HuH-7 (cell line): ENCODE measurements at places on chromosomes 3 and 15.

GRCh38 chr15:85792912-85793590, 1.7 kb downstream of the KLHL25 start:
- DNase-seq: no peak

- no peak for DNase-seq
Observed at GRCh38 chr15:30791239-30792175, 112.2 kb upstream of the FAN1 start.

DNA sequence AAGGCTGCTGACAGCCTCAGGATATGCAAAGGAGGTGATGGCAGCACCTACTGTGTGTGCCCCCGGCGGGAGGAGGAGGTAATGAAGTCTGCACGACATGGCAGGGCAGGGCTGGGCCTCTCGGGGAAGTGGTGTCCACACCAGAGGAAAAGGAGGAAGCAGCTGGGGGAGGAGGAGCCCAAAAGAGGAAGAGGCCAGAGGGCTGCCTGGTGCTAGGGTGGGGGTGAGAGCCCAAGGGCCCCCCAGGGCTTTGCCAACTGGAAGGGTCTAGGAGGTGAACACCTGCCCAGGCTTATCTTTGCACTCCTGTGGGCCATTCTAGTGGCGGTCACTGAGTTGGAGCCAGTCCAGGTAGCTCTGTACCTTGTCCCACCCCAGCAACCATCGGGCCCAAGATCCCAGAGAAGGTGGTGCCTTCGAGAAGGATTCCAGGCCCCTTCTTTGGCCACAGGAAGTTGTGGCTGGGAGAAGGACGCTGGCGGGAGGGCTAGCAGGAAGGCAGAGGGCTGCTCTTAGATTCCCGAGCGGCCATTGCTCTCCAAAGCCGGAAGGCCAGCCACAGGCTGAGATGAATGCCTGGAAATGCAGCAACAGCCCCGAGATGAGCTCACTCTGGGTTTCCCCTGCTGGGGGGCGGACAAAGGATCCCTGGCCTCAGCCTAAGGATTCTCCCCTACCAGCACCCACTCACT, 7.0 kb downstream of the GNAI2 start:
- no peak for DNase-seq

DNA sequence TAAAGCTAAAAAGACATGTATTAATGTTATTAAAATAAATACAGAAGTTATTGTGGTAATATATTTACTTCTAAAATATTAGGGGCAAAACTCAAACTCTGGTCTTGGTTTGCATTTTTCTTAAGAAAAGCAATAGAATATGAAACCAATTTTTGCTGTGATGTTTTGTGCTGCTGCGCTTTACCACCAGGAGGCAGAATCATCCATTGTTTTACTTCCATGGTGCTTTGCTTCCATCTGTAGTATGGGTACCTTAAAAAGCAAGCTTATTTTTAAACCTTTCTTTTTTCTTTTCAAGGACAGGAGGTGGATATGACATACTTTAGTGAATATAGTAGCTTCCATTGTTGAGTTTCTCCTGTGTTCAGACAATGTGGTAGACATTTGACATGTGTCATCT, 46.6 kb upstream of the MRPL3 start:
- no peak for DNase-seq

- no peak for DNase-seq
Observed at GRCh38 chr15:70767667-70768066, 4.3 kb upstream of the UACA start.

GRCh38 chr3:69126999-69127398, 4.6 kb upstream of the LMOD3 start:
- DNase-seq: no peak

DNA sequence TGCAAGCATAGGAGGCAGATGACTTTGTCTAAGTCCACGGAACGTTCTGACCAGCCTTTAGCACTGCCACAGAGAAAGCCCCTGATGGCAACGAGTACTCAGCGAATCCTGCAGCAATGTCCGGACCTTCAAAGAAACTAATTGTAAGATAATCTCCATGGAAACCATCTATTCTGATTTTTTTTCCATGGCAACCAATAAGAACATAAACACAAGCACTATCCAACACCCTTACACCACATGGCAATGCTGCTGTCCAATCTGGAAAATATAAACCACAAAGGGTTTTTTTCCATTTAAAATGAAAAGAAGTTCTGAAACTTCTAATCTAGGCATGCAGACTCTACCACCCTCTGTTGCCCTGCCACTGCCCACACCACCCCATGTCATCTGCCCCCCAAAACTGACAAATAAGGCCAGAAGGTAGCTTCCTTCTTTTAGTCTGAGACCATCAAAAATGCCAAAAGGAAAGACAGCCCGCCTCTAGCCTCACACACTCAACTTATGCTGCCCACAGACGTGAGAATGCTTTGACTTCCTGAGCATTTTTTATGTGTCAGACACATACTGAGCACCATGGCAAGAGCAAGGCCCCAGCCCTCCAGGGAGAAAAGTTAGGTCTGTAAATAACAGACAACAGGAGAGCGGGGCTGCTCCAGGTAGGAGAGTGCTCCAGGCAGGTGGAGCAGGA, 44.5 kb downstream of the POC1A start:
- no peak for DNase-seq

DNA sequence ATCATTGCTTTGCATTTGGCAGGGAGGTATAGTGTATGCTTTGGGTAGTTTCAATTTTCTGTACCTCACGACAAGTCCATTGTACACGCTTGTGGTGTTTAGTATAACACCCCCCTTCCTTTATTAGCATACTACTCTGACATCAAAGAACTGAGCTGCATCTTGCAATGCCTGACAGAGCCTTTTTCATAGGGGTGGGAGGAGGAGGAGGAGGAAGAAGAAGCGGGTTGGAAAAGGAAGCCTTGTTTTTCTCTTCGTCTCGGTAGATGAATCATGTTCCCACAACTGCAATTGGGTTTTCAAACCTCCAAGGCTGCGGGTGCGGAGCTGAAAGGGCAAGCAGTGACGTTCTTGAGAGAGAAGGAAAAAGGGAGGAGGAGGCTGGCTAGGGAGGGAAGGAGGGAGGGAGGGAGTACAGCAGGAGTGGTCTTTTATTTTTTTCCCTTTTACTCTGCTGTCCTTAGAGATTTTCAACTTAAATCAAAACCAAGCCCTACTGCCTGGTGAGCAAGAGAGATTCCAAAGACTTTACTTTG, 175.7 kb downstream of the KLHL25 start:
- DNase-seq: no peak

- no peak for DNase-seq
Observed at GRCh38 chr15:67524235-67524634, 3.3 kb downstream of the C15orf61 start.

DNA sequence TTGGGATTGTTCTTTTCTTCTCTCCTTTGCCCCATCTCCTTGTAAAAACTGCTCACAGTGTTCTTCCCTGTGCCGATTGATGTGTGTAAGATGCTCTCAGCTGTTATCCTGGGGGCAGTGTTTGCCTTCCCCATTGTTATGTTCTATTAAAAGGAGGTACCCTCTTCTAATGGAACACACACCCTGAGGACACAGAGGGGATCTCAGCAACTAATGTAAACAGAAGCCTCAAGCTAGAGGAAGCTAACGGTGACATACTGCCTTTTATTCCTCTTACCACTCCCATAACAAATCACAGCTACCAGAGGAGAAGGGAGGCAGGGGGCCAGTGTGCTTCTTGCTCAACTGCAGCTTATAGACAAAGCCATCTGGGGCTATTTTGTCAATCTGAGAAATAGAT, 2.2 kb downstream of the TAGLN3 start:
- DNase-seq: no peak

- no peak for DNase-seq
Observed at GRCh38 chr3:168512802-168513201, 417.1 kb upstream of the GOLIM4 start.

GRCh38 chr3:48194446-48195071, 6.3 kb upstream of the CDC25A start:
- peak; percentile 85 for DNase-seq
